ENCODE measurements at places on chromosomes 3 and 15.

DNA sequence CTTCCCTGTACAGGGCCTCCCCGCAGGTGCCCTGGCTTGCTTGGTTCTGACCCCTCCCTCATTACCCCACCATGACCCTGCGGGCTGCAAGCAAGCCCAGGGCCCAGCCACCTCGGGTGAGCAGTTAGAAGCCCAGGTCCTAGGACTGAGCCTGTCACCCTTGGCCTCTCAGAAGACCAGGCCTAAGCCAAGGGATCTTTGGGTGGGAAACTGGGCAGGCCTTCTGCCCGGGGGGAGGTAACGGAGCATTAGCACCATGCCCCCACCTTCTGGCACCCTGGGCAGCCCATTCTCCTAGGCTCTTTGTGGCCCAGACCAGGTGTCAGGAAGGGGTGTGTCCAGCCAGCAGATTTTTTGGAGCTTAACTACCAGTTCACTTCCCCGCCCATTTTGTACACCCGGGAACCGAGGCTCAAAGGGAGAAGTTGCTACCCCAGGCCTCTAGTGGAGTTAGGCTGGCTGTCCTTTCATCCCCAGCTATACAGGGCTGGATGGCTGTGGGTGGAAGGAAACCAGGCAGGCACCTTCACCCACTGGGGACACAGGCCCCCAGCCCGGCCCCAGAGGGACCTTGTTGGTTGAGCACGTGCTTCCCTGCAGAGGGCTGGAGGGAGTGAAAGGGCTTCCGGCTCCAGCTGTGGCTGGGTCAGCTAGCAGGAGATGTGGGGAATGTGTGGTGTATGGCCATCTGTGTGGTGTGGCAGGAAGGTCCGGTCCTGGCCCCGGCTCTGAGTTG is 1.4 kb downstream of the CSK start:
- DNase-seq = peak; percentile 86

DNA sequence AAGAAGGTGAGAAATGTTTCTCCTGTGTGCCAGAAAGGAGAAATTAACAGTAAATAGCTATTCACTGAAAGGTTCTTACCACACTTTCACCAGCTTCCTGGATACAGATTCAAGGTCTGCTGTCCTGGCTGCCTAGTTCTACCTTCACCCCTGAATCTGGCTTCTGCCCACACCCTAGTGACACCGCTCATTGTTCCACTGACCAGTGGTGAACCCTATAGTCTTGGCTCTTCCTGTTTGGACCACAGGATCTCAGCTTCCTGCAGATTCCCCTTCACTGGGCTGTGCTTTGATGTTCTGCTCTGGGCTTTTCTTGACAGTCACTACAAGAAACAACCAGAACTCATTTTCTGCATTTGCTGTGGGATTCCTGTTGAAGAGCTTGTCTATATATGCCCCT is 250.0 kb downstream of the XXYLT1 start:
- DNase-seq = no peak

DNA sequence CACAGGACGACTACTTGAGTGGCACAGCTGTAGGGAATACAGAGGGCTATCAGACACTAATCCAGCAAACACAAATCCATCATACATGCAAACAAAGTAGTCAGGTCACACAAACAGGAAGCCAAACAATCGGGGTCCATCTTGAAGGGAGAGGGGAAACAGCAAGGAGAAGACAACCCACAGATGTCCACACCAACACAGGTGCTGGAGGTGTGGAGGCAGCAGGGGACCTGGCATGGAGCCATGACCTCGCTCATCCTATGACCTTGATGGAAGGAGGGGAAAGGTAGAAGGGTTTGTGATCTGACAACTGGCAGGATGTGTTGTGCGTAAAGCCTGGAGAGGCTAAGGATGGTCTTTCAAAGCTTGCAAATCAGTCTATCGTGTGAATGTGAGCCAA is 39.9 kb upstream of the SKOR1 start:
- peak; percentile 75 for DNase-seq

- no peak for DNase-seq
Observed at GRCh38 chr3:49257187-49257586, 19.8 kb downstream of the C3orf62 start.

DNA sequence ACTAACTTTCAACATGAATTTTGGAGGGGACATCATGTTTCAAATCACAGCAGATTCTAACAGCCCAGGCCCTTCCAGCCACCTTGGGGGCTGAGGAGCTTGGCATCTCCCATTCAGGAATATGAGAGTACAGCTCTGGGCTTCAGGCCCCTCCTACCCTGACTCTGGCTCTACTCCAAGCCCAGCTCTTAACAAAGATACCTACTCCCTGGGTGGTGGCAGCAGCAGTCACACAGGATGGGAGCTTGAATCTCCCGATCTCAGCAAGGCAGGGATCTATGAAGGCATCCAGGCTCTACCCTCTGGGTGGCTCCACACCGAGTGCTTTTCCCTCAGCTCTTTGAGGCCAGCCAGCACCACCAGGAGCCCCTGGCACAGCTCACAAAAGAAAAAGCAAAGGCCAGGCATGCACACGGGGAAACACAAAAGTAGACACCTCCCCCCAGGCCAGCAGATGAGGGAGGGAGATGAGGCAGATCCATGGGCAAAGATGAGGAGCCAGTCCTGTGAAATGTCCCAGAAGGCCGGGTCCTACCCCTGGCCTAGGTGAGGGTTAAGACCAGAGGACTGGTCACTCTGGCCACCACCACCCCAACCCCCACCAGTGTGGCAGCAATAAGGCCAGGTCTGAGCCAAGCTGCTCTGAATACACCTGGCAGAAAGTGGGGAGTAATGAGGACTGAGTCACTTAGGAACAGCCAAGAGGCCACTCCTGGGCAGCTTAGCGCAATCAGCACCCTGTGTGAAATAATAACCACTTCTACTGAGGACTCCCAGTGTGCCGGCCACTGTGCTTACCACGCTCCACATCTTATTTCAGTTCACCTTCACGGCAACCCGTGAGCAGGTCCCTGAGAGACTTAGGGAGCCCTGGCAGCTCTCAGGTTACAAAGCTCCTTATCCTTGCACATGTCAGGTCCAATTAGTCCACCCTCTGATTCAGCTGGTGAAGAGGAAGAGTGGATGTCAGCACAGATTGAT is 24.3 kb downstream of the PLA2G4F start:
- no peak for DNase-seq

DNA sequence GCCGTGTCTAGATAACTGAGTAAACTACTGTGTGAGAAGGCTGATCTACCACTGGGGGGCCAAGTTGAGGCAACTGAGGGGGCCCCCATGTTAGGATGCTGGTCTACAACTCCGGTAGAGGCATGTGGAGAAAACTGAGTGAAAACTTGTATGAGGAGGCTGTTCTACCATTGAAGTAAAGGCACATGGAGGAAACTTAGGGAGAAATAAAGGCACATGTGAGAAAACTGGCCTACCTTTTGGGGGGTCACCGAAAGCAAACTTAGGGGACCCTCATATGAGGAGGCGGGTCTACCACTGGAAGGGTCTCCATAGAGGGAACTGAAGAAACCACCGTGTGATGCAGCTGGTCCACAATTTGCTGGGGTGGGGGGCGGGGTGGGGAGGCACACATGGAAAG is 155.2 kb downstream of the FBLN2 start:
- DNase-seq = no peak

DNA sequence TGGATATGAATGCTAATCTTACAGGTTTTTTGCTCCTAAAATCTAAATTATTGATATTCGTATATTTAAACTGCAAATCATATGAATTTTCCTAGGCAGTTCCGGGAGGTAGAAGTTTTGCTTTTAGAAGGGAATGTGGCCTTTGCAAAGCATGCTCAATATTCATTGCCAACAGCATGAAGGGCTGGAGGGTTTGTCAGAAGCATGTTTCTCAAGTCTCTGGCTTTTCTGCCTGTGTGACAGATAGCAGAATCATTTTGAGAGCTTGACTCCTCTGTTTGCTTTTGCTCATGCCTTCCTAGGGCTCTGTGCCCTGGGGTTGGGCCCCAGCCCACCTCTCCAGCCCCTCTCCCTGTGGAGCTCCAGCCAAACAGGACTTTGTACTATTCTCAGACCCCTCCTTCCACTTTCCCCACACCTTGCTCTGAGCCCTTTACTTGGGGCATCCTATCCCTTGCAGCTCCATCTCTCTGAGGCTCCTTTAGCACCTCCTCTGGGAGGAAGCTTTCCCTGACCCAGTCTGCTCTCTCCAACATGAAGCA is 91.3 kb downstream of the ARNT2 start:
- no peak for DNase-seq

DNA sequence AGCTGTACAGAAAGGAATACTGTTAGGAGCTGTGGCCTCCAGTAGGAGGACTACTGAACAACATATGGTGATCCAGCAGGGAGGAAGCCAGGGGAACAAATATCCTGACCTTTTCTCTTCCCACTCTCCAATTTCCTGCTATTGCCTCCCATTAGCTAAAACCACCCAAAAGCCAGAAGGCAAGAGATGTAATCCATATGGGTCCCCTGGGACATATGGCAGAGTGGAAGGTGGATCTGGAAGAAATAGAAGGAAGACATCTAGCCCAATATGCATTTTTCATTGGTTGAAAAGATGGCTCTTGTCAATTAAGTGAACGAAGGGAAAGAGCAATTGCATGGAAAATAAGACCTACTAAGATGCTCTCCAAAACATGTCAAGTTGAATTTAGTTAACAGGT is 167.2 kb downstream of the CNTN3 start:
- DNase-seq = no peak

DNA sequence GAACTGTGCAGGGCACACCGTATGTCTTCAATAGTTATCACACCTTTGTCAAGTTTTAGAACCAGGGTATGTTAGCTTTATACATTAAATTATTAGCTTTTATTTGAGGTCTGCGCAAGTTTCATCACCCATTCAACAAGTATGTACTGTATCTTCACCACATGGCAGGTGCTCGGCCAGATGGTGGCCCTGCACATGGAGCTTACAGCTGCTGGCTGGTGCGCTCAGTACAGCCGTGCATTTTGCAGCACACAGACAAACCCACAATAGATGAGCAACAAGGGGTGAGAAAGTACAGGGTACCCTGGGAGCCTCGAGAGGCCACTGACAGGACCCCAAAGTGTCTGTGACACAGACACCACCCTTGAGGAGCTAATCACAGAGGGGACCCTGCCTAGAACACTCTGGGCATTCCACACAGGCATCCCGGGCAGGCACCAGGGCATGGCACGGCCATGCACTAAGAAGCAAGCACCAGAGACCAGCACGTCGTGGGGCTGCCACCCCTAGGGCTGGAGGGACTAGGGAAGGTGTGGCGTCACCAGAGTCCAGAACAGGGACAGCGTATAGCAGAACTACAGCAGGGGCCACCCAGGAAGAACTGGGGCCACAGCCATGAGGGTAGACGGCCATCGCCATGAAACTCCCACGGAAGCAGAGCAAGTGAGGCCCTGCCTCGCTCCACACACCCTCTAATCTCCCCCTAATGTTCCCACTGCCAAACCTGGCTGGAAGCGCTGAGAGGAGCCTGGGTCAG is 27.4 kb downstream of the ZXDC start:
- DNase-seq = no peak

- DNase-seq = no peak
Observed at GRCh38 chr15:46934851-46935250, 782.5 kb upstream of the SEMA6D start.

DNA sequence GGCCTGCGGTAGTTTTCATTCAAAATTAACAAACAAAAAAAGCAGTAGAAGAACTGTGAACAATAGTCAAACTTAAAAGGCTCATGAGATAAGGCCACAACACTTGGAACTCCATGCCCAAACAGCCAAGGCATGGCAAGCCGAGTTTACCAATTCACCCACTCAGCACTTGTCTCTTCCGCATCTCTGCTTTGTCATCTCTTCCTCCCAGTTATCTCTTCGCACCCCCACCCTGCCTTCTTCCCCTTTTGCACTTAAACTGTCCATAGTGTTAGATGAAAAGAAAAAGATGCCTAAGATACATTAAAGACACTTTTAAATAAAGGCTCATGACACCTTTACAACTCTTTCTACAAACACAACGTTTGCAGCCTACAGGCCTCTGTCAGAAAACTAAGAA is 11.1 kb downstream of the TLE3 start:
- no peak for DNase-seq

GRCh38 chr3:27721717-27722564 is at the start of gene EOMES:
Gene EOMES (minus strand): TSS chr3:27722323. CDS start chr3:27722294, 29 bp downstream.
- no peak for DNase-seq

DNA sequence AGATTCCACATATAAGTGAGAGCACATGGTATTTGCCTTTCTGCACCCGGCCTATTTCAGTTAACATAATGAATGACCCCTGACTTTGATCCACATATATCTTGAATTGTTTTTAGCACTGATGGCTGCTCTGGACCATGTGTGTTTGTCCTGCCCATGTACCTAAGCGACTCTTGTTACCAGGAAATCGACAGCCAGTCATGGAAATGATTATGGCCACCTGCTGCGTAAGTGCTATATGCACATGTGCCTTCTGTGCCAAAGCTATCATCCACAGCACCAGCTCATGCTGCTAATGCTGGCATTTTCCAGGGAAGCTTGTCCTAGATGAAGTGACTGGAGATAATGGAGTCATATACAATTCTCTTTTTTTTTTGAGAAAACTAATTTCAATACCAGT is 103.7 kb downstream of the PEX5L start:
- DNase-seq = no peak

- DNase-seq = no peak
Observed at GRCh38 chr3:197021231-197021630, 8.4 kb downstream of the MELTF start.

GRCh38 chr3:127585813-127586413 is 4.6 kb downstream of the TPRA1 start:
- DNase-seq = no peak

DNA sequence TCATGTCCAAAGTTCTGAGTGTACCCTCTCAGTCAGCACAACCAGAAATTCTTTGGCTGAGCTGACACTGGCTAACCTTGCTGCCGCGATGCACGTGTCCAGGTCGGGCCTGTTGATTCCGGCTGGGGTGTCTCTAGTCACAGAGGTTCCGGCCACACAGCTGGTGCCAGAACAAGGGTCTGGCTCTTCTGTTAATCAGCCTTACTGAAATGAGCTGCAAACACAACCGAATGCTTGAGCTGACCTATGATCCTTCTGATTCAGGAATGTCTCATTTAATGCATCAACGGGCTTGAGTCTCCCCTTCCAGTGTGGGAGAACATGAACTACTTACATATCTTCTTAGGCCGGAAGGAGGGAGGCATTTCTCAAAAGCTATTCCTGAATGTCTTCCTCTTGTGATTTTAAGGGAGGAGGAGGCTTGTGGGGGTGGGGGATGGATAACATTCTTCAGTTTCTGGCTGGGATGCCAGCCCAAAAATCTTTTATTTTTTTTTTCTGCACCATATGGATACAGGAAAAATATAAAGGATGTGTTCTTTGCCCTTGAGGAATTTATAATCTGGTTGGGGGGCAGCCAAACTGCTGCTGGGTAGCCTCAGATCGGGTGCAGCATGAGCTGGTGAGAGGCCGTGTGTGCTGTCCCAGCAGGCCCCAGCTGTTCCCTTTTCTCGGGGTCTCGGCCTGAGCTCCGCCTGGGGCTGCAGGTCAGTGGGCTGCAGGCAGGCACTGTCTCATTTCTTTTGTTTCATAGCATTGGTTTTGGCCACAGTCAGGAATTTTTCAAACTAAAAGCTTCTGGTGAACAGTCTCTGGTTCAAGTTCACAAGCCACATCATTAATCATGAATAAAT is 319.1 kb upstream of the TBL1XR1 start:
- DNase-seq = no peak
